ENCODE measurements at places on chromosomes 4 and X.
A peak's percentile ranks its signal among the peaks of the same experiment; 100 is the strongest.

- DNase-seq: no peak
These were observed 394.6 kb downstream of the SPOCK3 start for GRCh38 chr4:166839615-166840251.

DNA sequence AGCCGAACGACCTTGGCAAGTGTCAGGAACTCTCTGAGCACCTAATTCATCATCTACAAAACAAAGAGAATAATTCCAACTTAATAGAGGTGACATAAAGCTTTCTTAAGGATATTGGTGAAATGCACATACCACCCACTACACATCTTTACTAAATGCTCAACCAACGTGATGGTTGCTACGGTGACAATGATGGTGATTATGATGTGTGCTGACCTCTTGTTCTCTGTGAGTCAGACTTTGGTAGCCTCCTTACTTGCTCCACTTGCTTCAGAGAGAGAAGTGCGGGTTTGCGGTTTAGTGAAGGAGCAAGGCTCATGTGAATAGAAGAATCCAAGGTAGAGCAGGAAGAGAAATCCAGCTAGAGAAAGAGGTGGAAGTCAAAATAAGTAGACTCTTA, 52.8 kb upstream of the CLNK start:
- DNase-seq: no peak

- DNase-seq: no peak
These were observed 692.5 kb downstream of the CENPC start for GRCh38 chr4:66852843-66853242.

- DNase-seq: no peak
These were observed 80.3 kb downstream of the PPEF2 start for GRCh38 chr4:75821966-75822365.

DNA sequence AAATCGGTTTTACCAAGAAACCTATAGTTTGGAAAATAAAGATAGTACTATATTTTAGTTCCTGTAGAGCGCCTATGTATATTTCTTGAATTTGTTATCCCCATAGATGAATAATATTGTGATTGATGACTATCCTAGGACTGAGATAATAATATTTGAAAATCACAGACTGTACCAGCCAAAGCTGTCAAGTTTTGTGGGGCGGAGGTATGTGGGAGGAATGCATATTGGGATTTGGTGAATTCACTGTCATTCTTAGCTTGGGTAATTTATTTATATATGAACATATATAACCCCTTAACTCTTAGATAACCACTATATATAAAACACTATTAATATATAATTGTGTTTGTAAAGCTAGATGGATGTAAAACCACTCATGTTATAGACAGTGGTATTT, 205.5 kb upstream of the ARSJ start:
- DNase-seq: no peak

DNA sequence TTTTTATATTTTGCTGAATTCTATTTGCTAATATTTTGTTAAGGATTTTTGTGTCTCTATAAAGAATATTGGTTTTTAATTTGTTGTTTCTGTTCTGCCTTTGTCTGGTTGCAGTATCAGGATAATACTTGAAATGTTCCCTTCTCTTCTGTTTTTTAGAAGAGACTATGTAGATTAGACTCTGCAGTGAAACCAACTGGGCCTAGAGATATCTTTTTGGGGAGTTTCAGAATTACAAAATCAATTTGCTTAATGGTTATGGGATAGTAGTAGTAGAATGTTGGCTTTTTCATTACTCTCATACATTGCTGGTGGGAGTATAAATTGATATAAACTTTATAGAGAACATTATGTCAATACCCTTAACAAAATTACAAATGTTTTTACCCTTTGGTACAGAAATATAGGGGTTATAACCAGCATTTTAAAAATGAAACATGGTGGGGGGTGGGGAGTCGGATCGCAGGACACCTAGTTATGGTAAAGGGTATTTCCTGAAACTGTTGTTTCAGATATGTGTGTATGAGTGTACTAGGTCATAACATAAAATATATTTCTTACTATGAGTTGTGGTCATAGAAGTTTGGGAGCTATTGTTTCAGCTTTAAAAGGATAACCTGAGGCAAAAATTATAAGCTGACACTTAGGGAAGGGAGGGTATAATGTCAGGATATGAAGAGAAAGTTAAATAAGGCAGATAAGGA, 29.0 kb downstream of the CLOCK start:
- DNase-seq: no peak

- no peak for DNase-seq
These were observed 20.1 kb downstream of the PDLIM3 start for GRCh38 chr4:185515248-185515647.

DNA sequence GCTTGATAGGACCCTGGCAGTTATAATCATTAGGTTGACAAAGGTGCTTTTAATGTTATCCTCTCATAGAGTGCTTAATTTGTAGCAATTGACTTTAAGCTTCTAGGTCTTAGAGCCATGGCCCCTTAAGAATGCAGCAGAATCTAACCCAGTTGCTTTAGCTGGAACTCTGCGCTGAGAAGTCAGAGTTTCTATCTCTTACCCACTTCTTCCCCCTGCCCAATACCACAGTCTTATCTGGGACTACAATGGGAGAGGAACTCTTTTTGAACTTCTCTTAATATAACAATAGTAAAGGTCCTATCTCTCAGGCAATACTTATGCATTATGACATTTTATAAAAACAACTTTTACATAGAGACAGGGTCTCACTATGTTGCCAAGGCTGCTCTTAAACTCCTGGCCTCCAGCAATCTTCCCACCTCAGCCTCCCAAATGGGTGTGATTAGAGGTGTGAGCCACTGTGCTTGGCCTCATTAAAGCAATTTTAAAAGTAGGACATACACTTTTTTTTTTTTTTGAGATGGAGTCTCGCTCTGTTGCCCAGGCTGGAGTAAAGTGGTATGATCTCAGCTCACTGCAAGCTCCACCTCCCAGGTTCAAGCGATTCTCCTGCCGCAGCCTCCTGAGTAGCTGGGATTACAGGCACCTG, 1.8 kb downstream of the TLR10 start:
- DNase-seq: no peak

- DNase-seq: no peak
These were observed 915 bp downstream of the MSANTD1 start for GRCh38 chr4:3249711-3250437.

DNA sequence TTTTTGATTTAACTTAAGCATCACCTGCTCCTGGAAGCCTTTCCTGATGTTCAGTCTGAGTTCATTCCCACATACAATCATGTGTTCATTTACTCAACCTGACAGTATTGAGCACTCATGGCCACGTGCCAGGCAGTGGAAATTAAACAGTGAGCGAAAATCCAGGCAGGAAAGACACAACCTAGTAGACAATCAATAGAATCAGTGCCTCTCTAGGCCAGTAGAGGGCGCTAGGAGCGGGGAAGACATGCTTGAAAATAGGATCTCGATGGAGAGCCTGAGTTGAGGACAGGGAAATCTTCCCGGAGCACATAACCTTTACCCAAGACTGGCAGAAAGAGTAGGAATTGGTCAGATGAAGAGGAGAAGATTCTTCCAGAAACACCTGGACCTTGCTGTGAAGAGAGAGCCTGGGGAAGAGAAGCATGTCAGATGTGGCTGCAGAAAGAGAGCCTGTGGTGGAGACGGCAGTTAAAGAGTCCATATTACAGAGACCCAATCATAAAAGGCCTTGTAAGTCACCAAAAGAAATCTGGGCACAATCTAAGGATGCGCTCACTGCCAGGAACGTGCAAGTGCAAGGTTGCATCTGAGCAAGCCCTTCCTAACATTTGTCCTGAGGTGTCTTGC, 103.5 kb downstream of the LDB2 start:
- peak; percentile 4 for DNase-seq

DNA sequence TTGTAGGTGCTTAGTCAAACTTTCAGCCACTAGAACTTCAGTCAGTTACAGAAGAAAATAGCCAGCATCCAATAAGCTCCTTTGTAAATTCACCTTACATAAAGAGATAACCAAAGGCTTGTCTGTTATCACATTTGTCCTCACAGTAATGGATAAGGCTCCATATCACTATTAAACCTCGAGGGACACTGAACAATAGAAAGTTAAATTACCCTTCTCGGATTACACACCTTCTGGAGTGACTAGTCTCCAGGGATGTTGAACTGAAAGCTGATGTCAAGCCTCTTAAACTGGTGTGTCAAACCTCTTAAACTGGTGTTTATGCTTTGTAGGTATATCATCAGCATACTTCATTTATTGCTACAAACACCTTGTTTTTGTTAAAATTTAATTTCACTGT, 639.0 kb downstream of the CENPC start:
- DNase-seq: no peak

- no peak for DNase-seq
These were observed 207.7 kb upstream of the PRPS2 start for GRCh38 chrX:12583543-12583942.

DNA sequence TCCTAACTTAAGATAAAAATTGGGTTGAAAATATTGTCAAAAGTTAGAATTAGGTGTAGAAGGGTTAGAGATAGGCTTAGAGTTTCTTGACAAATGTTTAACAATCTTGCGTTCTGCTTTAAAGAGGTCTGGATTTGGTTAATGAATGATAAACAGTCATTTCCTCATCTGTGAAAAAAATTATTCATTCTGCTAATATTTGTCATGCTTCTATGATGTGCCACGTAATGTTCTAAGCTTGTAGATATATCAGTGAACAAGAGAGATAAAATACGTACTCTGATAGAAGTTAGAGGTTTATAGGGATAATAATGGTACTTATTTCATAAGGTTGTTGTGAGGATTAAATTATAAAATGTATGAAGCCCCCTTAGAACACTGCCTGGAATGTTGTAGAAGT, 443.0 kb upstream of the GALNT7 start:
- DNase-seq: no peak

DNA sequence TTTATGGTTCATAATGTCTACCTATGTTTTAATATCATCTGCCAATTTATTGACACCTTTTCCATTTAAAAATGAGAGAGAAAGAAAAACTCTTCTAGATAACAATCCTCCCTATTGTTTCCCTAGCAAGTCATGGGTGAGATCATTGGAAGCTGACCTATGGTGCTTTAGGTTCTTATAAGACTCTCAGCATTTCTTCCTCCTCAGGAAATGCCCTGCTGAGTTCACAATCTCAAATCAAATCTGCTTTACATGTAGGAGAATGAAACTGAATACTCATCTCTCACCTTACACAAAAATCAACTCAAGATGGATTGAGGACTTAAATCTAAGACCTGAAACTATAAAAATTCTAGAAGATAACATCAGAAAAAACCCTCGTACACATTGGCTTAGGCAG, 267.4 kb downstream of the RAPGEF2 start:
- no peak for DNase-seq

DNA sequence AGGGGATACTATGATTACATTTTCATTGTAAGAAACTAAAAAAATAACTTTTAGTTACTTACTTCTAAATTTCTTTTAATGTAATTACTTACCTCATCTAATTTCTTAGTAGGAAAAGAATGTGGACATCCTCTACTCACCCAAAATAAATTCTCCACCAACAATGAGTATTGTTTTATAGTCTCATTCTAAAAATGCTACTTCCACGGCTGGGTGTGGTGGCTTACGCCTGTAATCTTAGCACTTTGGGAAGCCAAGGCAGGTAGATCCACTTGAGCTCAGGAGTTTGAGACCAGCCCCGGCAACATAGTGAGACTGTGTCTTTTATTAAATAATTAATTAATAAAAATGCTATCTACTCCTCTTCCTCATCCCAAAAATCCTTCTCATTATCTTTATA, 99.8 kb downstream of the PPA2 start:
- no peak for DNase-seq

DNA sequence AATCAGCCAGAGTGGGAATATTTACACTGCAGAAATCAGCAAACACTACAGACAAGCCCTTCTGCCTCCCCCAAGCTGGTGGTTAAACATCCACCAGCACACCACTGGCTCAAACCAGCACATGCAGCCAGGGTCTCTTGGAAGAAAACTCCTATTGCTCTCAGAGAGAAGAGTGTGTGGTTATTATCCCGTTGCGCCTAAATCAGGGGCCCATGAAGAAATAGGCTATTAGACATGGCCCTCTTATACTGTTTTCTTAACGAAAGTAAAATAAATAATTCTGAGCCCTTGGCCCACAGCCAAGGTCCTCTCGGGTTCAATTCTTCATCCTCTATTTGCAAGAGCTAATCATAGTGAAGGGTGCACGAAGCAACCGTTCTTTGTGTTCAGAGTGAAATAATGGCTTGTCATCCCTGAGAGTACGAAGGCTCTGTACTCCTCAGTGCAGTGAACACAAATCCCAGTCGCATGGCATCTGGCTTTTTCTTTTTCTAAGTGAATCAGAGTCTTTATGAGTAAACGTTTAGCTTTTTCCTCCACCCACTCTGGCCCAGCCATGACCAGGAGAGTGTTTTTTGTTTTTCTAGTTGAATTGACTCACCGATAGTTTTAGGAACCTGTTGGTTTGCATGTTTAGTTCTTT, 33.4 kb upstream of the RBM47 start:
- DNase-seq: no peak

DNA sequence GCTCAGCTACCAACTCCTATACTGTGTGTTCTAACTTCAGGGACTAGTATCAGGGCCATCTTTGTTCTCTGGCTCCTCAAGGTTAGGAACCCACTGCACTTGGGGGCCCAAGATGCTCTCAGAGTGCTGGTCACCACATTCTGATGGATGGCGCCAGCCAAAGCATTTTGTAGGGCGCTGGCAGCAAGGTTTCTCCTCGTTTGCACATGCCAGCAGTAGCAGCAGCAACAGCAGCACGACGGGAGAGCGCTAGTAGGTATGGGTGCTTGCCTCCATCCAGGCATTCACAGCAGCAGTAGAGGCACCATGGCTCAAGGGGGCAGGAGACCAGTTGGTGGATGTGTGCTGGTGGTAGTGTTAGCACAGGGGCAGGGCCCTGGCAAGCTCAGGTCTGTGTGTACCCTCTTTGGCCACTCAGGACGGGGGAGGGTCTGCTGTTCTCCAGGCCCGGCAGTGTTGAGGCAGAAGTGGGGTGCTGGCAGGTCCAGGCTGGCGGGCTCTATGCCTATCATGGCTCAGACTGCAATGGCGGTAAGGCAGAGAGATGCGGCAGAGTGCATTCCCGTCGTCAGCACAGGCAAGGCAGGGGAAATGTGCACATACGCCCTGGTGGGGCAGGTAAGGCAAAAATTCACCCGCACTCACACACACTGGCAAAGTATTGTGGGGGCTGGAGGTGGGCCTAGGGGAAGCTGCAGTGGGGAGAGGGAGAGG, 56.6 kb downstream of the SERPINA7 start:
- no peak for DNase-seq

DNA sequence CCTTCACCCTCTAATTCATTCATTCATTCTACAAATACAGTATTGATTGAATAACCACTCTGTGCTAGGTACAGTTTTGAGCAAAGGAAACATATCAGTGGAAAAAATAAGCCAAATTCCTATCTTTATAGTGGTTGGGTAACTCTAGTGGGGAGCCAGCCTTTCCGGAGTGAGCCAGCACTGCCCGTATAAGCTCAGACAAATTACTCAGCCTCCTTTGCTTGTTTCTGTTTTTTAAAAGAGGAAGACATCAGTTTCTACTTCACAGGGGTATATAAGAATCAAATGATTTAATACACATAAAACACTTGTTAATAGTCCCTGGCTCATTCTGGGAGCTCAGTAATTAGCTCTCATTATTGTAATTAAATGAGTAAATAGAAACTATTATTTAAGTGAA, 238.2 kb upstream of the MAD2L1 start:
- DNase-seq: no peak
